ENCODE measurements at places on chromosomes 7 and 10. TPM values are rescaled to one million over a fixed set of nuclear protein-coding genes. Genes with fewer than 3 reads are reported as not detected.
A peak's percentile ranks its signal among the peaks of the same experiment; 100 is the strongest.

The LIPK gene
- total RNA-seq, result not detected

DNA sequence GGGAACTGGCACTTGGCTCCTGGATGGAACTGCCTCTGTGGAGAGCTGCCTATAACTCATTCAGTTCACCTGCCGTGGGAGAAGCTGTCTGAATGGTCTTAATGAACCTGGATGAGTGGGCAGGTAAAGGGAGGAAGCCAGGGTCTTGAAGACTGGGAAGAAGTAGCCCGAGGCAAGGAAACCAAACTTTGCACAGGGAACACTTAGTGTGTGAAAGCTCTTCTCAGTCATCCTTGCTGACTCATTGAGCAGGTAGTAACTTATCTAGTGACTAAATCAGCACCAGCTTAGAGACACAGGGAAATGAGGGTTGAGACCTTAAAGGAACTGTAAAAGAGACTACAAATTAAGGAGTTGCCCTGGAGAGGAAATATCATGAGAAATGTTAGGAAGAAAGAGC lies 9.9 kb downstream of the LRRC4 start:
- no peaks in the 10 kb centered on the region for H3K4me1 ChIP-seq
- DNase-seq, result no peak
- peaks cover 11% of the 10 kb centered on the region for H3K36me3 ChIP-seq
- H3K27ac ChIP-seq, result no peak overlapping the region
- H3K4me3 ChIP-seq, result no peak overlapping the region

The SH2D4B gene
- 0.92 TPM for total RNA-seq

GRCh38 chr10:66144016-66144415 lies 781.8 kb upstream of the LRRTM3 start:
- no peaks in the 10 kb centered on the region for H3K36me3 ChIP-seq
- no peaks in the 10 kb centered on the region for H3K27me3 ChIP-seq
- no peak overlapping the region for H3K27ac ChIP-seq
- no peak for DNase-seq

DNA sequence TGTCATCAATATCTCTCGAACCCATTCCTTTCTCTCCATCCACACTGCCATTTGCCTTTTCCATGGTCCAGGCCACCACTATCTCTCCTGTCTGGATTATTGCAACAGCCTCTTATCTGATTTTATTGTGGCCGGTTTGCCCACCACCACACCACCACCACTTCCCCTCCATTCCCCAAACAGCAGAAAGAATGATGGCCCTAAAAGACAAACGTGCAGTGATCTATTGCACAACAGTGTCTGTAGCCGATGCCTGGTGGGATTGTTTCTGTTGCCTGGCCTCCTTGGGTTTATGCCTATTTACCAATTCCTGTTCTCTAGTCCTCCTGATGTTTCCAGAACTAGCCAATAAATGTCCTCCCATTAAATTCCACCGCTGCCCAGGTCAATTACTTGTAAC lies 10.2 kb upstream of the ST8SIA6 start:
- no peak overlapping the region for H3K27ac ChIP-seq
- H3K4me3 ChIP-seq, result no peak overlapping the region
- no peak for DNase-seq
- H3K27me3 ChIP-seq, result no peaks in the 10 kb centered on the region
- no peaks in the 10 kb centered on the region for H3K4me1 ChIP-seq
- H3K36me3 ChIP-seq, result no peaks in the 10 kb centered on the region

DNA sequence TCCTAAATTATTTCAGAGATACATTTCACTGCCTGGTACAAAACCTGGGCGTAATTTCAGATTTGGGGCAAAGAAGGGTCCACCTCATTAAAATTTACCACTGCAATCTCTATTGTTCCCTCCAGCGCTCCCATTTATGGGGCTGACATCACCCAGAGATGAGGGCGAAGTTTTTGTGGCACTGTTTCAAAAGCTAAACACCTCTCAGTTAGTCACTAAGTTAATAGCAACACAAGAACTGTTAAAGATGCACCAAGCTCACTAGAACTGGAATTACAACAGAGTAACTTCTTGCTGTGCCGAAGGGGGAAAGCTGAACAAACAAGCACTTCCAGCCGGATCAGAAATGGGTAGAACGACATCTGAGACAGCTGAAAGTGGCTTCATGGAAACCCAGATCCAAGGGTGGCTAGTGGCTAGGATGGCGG lies 179.4 kb downstream of the GATA3 start:
- H3K27ac ChIP-seq, result no peak overlapping the region
- no peaks in the 10 kb centered on the region for H3K4me1 ChIP-seq
- no peak for DNase-seq
- H3K36me3 ChIP-seq, result no peaks in the 10 kb centered on the region
- no peaks in the 10 kb centered on the region for H3K27me3 ChIP-seq
- no peak overlapping the region for H3K4me3 ChIP-seq

DNA sequence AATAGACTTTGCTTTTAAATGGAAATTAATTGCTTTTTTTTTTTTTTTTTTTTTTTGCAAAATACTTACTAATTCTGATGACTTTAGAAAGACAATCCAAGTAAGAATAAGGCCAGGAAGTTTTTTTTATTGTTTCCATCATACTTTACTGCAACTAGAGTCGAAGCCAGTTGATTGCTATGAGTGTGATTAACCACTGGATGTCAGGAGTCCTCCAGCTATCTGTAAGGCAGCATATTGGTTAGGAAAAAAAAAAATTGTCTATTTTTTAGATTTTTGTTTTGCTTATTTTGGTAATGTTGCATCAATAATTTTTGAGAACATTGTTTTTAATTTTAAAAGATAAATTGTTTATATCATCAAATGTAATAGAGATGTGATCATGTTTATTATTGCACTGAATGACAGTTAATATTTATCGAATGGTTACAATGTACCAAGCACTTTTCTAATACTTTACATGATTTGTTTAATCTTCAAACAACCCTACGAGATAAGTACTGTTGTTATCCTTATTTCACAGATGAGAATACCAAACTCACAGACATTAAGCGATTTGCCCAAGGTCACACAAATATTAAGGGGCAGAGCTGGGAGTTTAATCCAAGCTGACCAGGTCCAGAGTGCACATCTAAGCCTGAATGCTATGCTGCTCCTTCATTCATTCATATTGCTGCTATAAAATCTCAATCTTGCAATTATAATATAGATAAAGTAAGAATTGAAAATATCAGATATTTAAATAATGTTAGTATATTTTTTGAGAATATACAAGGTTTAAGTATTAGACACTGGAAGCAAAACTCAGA lies 19.9 kb upstream of the LMOD2 start:
- no peaks in the 10 kb centered on the region for H3K4me1 ChIP-seq
- H3K4me3 ChIP-seq, result no peak overlapping the region
- no peaks in the 10 kb centered on the region for H3K36me3 ChIP-seq
- no peak for DNase-seq

GRCh38 chr10:25176421-25176968 lies 1.7 kb downstream of the GPR158 start:
- H3K4me1 ChIP-seq, result peaks cover 21% of the 10 kb centered on the region
- H3K27ac ChIP-seq, result no peak overlapping the region
- H3K4me3 ChIP-seq, result no peak overlapping the region
- H3K27me3 ChIP-seq, result peaks cover 22% of the 10 kb centered on the region

DNA sequence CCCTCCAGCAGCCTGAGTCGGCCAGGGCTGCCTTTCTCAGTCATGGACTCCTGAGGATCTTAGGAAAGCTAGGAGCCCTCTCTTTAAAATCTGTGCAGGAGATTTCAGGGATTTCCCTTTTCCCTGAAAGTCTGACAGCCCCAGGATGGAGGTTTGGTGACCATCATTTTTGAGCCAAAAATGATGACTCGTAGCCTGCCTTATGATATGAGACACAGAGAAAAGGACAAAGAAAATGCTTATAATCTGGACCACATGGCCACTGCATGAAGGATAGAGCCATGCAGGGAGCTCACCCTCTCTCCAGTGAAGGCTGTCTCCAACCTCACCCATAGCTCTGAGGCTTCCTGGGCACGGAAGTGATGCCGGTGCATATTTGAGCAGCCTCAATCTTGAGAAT lies 106.6 kb upstream of the CHST15 start:
- H3K4me3 ChIP-seq, result no peak overlapping the region
- H3K4me1 ChIP-seq, result peaks cover 5% of the 10 kb centered on the region
- H3K36me3 ChIP-seq, result no peaks in the 10 kb centered on the region

- no peaks in the 10 kb centered on the region for H3K36me3 ChIP-seq
- no peaks in the 10 kb centered on the region for H3K27me3 ChIP-seq
- peak overlapping the region; percentile 34 for H3K27ac ChIP-seq
- H3K4me1 ChIP-seq, result peaks cover 13% of the 10 kb centered on the region
- no peak for DNase-seq
These were observed 136.4 kb downstream of the CUBN start for GRCh38 chr10:16993186-16993585.

The LIMK1 gene
- total RNA-seq, result 19.7 TPM

DNA sequence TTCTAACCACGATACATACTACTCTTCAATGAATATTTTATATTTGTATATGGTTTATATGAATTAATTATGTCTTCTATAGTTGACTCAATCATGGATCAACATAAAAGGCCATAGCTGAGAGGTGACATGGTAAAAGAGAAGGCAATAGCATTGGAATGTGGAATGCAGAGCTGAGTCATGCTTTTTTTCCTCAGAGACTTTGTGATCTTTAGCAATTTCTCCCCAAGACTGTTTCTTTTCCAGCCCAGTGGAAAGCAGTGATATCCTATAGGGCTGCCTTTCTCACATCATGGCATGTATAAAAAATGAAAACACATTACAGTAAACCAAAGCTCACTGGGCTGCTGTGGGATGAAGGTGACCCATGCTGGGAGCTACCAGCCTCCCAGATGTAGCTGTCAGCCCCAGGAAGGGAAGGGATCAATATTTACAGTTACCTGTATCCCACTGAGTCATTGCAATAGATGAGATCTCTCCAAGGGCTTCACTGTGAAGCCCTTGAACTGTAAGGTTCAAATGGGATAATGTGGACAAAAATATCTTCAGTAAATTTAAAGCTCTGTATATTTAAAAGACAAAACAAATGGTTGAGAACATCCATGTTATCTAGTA lies 30.2 kb downstream of the SLC39A12 start:
- H3K4me1 ChIP-seq, result no peaks in the 10 kb centered on the region
- DNase-seq, result no peak
- H3K4me3 ChIP-seq, result no peak overlapping the region
- no peak overlapping the region for H3K27ac ChIP-seq

GRCh38 chr10:123848564-123849457 lies 42.8 kb downstream of the CPXM2 start:
- no peaks in the 10 kb centered on the region for H3K27me3 ChIP-seq
- DNase-seq, result no peak
- H3K4me3 ChIP-seq, result no peak overlapping the region
- peaks cover 67% of the 10 kb centered on the region for H3K4me1 ChIP-seq
- H3K36me3 ChIP-seq, result no peaks in the 10 kb centered on the region

DNA sequence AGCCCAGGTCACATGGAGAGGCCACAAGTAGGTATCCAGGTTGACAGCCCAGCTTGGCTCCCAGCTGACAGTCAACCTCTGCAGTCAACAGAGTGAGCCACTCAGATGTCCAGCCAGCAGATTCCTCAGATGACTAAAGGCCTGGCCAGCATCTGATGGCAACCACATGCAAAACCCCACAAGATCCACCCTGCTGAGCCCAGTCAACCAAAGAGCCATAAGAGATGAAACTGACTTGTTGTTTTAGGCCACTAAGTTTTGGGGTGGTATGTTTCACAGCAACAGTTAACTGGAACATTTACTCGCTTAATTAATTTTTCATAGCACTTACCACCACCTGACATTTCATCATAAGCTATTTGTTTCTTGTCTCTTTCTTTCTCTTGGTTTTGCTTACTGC lies 107.3 kb upstream of the KDM7A start:
- no peak overlapping the region for H3K4me3 ChIP-seq
- no peak for DNase-seq
- no peaks in the 10 kb centered on the region for H3K36me3 ChIP-seq
- H3K4me1 ChIP-seq, result no peaks in the 10 kb centered on the region

The LLCFC1 gene
- total RNA-seq, result not detected

GRCh38 chr7:83693256-83693655 lies 44.3 kb upstream of the SEMA3E start:
- DNase-seq, result no peak
- no peaks in the 10 kb centered on the region for H3K27me3 ChIP-seq
- H3K4me3 ChIP-seq, result no peak overlapping the region
- H3K4me1 ChIP-seq, result no peaks in the 10 kb centered on the region
- H3K36me3 ChIP-seq, result no peaks in the 10 kb centered on the region

GRCh38 chr10:100339236-100339635 lies 7.8 kb upstream of the SCD start:
- no peaks in the 10 kb centered on the region for H3K4me1 ChIP-seq
- H3K36me3 ChIP-seq, result no peaks in the 10 kb centered on the region
- DNase-seq, result no peak
- no peaks in the 10 kb centered on the region for H3K27me3 ChIP-seq

DNA sequence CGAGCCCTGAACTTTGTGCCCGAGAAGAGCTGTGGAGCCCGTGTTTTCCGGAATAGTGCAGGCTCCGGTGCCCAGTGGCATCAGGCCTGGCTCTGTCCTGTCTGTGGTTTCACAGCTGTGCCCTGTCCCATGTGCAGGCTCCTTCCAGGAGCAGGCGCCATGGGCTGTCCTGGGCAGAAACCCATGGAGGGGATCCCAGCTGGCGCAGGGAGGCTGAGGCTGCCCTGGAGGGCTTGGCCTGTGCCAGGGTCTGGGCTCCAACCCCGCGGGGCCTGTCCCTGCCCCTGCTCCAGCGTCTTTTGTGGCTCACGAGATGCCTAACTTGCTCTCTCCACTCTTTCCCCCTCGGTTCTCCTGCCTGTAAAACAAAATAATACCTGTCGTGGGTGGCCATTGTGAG lies 23.3 kb upstream of the CRHR2 start:
- no peak overlapping the region for H3K27ac ChIP-seq
- DNase-seq, result no peak
- H3K4me3 ChIP-seq, result no peak overlapping the region
- H3K4me1 ChIP-seq, result no peaks in the 10 kb centered on the region
- H3K36me3 ChIP-seq, result no peaks in the 10 kb centered on the region

- H3K27ac ChIP-seq, result peak overlapping the region; percentile 97
- peaks cover 25% of the 10 kb centered on the region for H3K4me1 ChIP-seq
- peak overlapping the region; percentile 95 for H3K4me3 ChIP-seq
- no peaks in the 10 kb centered on the region for H3K36me3 ChIP-seq
- no peaks in the 10 kb centered on the region for H3K27me3 ChIP-seq
These were observed 1.4 kb downstream of the RHEB start for GRCh38 chr7:151518105-151518946.
